ENCODE measurements at places on chromosomes 7 and 10.
A peak's percentile ranks its signal among the peaks of the same experiment; 100 is the strongest.

- DNase-seq: no peak
These were observed 111.4 kb downstream of the COL28A1 start for GRCh38 chr7:7424151-7424873.

GRCh38 chr10:118980870-118981269, 48.6 kb upstream of the NANOS1 start:
- DNase-seq: no peak

DNA sequence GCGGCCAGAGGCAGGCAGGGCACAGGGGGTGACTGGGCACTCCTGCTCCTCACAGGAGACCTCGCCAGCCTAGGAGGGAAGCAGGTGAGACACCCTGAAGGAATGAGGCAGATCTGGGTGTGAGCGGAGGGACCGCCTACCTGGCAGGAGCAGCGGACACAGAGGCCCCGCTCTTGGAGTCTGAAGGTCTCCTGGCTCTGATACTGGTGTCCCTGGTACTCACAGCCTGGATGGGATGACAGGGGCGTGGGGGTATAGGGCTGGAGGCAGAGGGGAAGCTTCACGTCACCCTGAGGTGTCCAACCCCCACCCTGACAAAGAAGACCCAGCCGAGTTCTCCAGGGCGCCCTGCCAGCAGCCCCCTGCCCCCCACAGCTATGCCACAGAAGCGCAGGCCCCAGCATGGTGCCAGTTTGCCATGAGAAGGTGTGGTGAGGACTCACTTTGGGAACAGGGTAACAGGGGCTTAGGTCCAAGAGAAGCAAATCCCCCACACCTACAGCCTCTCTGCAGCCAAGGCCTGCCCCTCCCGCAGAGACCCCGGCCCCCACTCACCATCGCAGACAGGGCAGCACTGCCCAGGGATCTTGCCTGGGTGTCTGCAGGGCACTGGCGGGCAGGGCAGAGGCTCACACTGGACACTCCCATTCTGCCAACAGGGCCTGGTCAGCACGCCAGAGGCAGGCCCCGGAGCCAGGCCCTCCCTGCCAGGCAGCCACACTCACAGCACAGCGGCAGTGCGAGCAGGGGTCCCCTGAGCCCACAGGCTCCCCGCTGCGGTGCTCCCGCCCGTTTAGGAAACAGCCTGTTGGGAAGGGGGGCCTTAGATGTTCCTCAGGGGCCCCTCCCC, 17.0 kb downstream of the KCP start:
- no peak for DNase-seq

- no peak for DNase-seq
These were observed 514.0 kb downstream of the DNAJB6 start for GRCh38 chr7:157850481-157851444.

DNA sequence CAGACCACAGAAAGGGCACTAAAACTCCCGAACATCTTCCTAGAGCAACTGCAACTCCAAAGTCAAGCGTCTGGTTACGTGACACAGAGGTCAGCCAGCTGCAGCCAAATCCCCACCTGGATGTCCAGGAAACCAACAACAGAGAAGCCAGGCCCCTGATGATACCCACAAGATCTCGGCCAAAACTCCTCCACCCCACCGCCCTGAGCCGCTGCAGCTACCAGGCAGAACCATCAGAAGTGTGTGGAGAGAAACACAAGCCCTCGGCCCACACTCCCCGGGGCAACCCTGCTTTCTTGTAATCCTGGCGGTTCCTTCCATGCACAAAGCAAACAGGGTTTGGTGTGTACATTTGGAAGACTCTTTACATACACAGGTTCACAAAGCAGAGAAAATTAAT, 8.7 kb downstream of the CHST15 start:
- DNase-seq: no peak

- no peak for DNase-seq
These were observed 49.2 kb upstream of the CPN1 start for GRCh38 chr10:100130831-100131230.

DNA sequence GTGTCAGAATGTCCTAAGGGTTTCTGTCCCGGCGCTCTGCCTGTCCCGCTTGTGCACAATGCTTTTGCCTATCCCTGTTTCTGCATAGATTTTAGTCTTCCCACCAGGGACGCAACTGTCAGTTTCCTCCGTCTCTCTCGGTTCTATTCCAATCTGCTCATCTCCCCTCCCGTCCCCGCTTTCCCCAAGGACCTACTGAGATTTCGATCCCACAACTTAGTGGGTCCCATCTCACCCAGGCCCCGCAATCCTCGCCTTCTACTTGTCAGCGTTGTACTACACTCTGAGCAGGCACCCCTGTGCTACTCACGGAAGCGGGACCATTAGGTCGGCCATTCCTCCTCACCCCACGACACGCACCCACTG, 519 bp upstream of the ZNF655 start:
- no peak for DNase-seq

DNA sequence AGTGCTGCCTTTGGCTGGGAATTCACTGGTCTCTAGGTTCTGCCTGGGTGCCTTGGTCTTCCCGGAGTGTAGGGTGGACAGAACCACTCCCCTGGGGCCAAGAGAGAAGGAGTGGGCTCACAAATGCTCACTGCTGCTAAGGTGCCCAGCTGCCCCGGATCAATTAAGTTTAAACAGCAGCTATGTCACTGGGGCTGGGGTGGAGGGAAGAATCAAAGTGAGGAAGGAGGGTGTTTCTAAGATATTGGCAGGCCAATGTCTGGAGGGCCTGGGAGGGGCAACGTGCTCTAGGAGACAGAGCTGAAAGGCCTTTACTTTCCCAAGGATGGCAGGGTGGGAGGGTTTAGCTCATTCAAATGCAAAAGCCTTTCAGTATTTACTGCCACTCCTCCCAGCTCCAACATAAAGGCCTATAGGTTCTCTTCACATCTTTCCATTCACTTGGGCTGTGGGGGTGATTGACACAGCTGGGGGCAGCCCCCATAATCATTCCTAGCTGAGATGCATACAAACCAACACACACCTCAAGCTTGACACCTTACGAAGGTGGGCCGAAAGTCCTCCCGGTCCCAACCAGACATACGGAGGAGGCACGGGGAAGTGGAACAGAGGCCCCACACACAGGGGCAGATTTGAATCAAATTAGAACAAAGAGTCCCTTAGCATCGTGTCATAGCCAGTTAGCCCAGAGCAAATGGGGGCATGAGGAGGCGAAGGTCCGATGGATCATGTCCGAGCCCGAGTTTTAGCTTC, 108.0 kb upstream of the EFCAB10 start:
- DNase-seq: no peak

- DNase-seq: no peak
These were observed 294.3 kb downstream of the BBS9 start for GRCh38 chr7:33423646-33424020.

GRCh38 chr7:3482147-3482921, 181.3 kb downstream of the SDK1 start:
- DNase-seq: no peak

- no peak for DNase-seq
These were observed 171.0 kb downstream of the SEM1 start for GRCh38 chr7:96538632-96539031.

DNA sequence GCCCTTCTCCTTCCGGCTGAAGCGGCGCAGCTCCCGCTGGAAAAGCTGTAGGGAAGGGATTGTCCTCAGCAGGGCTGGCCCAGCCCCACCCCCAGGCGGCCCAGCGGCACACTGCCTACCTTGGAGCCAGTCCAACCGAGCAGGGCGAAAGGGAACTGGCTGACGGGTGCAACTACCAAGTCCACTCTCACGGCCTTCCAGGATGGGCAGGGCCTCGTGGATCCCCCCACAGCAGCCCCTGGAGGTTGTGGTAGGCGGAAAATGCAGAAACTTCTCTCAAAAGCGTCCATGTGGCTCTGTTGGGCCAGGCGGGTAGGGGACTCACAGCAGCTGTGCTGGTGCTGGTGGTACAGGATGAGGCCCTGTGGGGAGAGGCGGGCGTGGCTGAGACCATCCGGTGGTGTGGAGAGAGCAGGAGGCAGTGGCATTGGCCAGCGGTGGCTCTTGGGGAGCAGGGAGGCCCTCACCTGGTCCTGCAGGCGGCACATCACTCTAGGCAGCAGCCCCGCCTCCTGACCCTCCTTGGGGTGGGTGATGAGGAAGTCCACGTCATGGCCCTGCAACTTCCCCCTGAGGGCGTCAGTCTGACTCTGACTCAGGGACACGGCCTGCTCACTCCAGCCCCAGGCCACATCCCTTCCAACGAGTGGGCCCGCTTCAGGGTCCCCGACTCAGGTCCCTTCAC, 8.4 kb upstream of the PGAM2 start:
- peak; percentile 28 for DNase-seq

GRCh38 chr7:50754684-50755083, 28.0 kb downstream of the GRB10 start:
- no peak for DNase-seq

GRCh38 chr10:101063050-101063525, 1.3 kb downstream of the KAZALD1 start:
- no peak for DNase-seq

GRCh38 chr10:118473305-118473960, 122.0 kb downstream of the PRLHR start:
- DNase-seq: no peak

GRCh38 chr7:117084286-117084685, 131.0 kb downstream of the ST7 start:
- DNase-seq: no peak

DNA sequence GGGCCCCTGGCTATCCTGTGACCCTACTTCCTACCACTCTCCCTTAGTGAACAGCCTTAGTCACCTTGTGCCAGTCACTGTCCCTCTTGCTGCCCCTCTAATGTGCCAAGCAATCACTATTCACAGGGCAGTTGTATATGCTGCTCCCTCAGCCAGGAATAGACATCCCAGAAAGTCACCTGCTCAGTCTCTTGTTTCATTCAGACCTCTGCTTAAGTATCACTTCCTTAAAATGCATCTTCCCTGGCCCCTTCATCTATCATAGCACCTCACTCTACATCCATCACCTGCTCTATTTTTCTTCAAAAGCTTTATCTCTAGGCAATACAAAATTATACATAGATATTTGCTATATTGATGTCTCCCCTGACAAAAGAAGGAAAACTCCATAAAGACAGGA, 328.4 kb upstream of the NFE2L3 start:
- DNase-seq: no peak

GRCh38 chr7:150378115-150378852, 846 bp upstream of the ZNF775 start:
- DNase-seq: no peak

GRCh38 chr7:99452541-99452940, 13.4 kb downstream of the ATP5MF start:
- DNase-seq: no peak

GRCh38 chr7:99258501-99258900, 14.1 kb upstream of the MYH16 start:
- no peak for DNase-seq

GRCh38 chr10:80356989-80357850, 639 bp downstream of the DYDC2 start:
- DNase-seq: no peak

DNA sequence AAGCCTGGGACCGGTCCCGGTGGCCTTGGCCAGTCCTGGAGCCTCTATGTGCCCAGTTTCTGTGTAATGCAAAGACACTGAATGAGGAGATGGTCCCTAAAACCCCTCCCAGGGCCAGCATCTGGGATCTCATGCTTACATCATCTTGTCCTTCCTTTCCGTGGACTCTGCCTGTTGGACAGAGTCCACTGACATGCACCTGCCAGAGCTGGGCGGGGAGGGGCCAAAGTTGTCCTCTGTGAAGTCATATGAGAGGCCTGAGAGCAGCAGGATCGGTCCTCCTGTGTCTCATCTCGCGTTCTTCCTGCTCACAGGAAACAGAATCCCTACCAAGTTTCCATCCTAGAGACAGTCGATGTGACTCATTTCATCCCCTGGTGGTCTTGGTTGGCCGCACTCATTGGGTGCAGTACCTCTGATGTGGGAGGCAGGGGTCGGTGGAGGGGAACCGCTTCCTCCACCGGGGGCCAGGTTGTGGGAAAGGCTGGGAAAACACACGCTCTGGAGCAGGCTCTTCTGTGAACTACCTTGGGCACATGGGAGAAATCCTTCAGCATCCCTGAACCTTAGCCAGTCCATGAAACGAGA, 389.6 kb upstream of the PODXL start:
- DNase-seq: no peak

DNA sequence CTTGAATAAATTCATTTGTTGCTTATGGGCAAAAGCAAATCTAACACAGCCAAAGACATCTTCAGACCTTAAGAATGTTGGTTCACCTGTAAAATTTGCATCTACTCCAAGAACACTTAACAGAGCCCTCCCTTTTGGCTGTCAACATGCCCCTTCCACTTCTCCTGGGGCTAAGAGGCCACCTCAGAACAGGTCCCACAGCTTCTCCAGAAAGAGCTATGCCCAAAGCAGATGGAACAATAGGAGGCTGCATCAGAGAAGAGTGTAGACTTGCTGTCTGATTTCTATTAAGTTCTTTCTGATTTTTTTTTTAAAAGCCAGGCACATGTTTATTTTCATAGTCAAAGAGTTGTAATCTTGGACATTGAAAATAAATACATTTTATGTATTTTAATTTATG, 26.1 kb upstream of the TRIL start:
- DNase-seq: no peak

- no peak for DNase-seq
These were observed 238.7 kb upstream of the PRSS58 start for GRCh38 chr7:142496545-142496991.

GRCh38 chr10:48568131-48568530, 36.7 kb downstream of the ARHGAP22 start:
- no peak for DNase-seq

DNA sequence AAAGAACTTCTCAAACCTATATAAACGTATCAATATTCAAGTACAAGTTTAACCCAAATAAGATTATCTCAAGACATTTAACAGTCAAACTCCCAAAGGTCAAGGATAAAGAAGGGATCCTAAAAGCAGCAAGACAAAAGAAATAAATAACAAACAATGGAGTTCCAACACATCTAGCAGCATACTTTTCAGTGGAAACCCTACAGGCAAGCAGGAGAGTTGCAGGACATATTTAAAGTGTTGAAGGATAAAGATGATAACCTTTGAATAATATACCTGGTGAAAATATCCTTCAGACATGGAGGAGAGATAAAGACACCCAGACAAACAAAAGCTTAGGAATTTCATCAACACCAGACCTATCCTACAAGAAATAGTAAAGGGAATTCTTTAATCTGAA, 82.8 kb downstream of the TES start:
- DNase-seq: no peak

GRCh38 chr7:27109466-27110185, 7.1 kb upstream of the HOXA2 start:
- no peak for DNase-seq

DNA sequence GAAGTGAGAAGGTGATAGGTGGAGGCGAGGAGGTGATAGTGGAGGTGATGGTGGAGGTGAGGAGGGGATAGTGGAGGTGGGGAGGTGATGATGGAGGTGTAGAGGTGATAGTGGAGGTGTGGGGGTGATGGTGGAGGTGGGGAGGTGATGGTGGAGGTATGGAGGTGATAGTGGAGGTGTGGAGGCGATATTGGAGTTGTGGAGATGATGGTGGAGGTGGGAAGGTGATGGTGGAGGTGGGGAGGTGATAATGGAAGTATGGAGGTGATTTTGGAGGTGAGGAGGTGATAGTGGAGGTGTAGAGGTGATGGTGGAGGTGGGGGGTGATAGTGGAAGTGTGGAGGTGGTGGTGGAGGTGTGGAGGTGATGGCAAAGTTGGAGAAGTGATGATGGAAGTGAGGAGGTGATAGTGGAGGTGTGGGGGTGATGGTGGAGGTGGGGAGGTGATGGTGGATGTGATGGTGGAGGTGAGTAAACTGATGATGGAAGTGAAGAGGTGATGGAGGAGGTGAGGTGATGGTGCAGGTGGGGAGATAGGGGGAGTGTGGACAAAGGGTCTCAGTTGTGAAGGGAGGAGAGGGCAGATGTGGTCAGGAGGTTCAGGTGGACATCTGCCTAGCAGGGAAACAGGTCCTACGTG, 36.6 kb downstream of the ADCY1 start:
- no peak for DNase-seq

Data from activated gamma-delta T cell (primary cell).